Uterine smooth muscle cell (primary cell): ENCODE measurements at places on chromosomes 11 and 22. TPM values are rescaled to one million over a fixed set of nuclear protein-coding genes. Genes with fewer than 3 reads are reported as not detected.

The IL17RA gene
- total RNA-seq, result 6.2 and 7.7 TPM in 2 replicates

The DGCR6 gene
- 0.44 and 2.2 TPM in 2 replicates for total RNA-seq

The ABCG4 gene
- under 0.01 and 0.12 TPM in 2 replicates for total RNA-seq

The GRAMD1B gene
- 3.5 and 5.5 TPM in 2 replicates for total RNA-seq

The MUC2 gene
- total RNA-seq, result under 0.01 TPM in 1 of 2 replicates, not detected in the other

The IFITM10 gene
- 0.89 and 1.5 TPM in 2 replicates for total RNA-seq

The INS gene
- not detected in 2 replicates for total RNA-seq

The RIC3 gene
- under 0.01 and 0.11 TPM in 2 replicates for total RNA-seq

The CLCF1 gene
- 2.8 and 3.9 TPM in 2 replicates for total RNA-seq

The KCTD14 gene
- total RNA-seq, result 0.62 and 1.00 TPM in 2 replicates

The ZP1 gene
- total RNA-seq, result 0.12 TPM in 1 of 2 replicates, not detected in the other

The GNAZ gene
- 11.6 and 11.8 TPM in 2 replicates for total RNA-seq
